ENCODE measurements at places on chromosomes 12 and 14.

GRCh38 chr14:74840603-74841030, 35.3 kb downstream of the PROX2 start:
- no peak for DNase-seq

DNA sequence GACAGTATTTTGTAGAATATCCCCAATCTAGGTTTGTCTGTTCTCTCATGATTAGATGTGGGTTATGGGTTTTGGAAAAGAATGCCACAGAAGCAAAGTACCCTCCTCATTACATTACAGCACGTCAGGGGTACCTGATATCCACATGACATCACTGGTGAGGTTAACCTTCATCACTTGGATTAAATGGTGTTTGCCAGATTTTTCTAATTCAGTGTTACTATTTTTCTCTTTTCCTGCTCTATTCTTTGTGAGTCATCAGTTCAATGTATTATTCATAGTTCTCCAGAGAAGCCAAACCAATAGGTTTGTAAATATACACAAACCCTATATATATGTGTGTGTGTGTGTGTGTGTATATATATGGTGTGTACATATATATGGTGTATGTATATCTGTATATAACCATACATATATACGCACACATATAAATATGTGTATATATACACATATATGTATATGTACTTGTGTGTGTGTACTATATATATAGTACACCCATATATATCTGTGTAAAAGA, 131.4 kb downstream of the LMNTD1 start:
- DNase-seq = no peak

DNA sequence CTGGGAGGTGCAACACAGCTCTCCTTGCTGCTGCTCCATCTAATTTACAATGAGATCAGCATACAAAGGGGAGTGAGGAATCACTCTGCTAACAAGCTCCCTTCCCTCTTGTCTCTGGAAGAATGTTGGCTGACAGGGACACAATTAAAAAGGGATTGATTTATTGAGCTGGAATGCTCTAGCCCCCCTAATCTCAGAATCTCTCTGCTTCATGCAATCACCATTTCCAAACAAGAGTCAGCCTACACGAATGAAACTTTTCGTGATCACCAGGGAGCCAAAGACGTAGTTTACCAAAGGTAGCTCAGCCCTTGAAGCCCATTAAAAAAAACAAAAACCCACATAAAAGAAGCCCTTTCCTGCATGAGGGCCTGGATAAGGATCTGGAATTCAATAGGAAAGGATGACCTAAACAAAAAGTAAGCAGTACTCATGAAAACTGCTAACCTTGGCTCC, 223.8 kb downstream of the C12orf75 start:
- no peak for DNase-seq

DNA sequence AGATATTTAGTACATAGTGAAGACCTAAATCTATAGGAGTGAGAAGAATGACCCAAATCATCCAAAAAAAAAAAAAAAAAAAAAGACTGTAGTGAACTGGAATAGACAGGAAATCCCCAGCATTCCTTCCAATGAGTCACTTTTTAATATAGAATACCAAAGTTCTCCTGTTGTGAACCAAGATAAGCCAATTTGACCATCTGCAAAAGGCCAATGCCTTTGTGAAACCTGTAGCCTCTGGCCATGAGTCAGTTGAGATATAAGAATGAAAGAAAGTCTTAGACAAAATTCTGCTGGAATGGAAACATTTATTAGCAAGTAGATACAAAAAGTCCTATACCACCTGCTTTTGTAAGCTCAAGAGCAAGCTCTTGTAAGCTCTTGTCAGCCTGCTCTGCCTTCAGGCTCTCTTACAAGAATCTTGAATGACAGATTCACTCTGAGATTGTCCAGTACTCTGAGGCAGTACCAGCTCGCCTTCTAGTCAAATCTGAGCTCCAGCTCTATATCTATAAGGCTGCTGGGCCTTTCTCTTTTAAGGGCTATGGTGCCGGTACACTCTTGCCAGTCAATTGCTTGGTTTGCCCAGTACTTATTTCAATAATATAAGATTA, 243.0 kb upstream of the TMTC1 start:
- no peak for DNase-seq

GRCh38 chr12:3496957-3497356, 6.0 kb downstream of the PRMT8 start:
- no peak for DNase-seq

All from activated CD4-positive, alpha-beta T cell treated with anti-CD3 and anti-CD28 coated beads for 24 hours (primary cell).